Erythroblast (primary cell): ENCODE measurements at places on chromosomes 11 and 22.

DNA sequence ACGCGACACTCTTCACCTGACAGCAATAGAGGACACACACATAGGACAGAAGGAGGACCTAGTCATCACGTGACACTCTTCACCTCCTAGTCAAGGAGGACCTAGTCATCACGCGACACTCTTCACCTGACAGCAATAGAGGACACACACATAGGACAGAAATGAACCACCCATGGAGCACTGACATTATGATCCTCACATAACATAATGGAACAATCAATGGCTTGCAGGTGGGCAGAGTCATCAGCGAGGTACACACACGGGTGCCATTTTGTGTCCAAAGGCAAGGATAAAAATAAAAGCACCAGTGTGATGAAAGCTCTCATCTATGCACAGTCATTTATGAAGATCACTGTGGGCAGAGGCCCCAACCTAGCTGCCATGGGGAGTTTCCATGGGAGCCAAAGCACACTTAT lies 354.7 kb downstream of the LARGE1 start:
- no peak for DNase-seq

DNA sequence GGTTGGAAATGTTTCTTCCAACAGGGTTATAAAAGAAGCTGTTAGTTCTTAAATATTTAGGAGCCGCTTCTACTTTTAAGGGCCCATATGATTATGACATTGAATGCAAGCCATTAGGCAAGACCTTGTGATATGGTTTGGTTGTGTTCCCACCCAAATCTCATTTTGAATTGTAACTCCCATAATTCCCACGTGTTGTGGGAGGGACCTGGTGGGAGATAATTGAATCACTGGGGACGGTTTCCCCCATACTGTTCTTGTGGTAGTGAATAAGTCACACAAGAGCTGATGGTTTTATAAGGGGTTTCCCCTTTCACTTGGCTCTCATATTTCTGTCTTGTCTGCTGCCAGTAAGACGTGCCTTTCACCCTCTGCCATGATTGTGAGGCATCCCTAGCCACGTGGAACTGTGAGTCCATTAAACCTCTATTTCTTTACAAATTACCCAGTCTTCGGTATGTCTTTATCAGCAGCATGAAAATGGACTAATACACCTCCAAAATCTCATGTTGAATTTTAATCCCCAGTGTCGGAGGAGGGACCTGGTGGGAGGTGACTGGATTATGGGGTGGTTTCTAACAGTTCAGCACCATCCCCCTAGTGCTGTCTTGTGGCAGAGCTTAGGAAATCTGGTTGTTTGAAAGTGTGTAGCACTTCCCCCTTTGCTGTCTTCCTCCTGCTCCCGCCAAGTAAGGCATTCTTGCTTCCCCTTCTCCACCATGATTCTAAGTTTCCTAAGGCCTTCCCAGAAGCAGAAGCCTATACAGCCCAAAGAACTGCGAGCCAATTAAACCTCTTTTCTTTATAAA lies 4.3 kb downstream of the CD59 start:
- DNase-seq: peak; percentile 27

DNA sequence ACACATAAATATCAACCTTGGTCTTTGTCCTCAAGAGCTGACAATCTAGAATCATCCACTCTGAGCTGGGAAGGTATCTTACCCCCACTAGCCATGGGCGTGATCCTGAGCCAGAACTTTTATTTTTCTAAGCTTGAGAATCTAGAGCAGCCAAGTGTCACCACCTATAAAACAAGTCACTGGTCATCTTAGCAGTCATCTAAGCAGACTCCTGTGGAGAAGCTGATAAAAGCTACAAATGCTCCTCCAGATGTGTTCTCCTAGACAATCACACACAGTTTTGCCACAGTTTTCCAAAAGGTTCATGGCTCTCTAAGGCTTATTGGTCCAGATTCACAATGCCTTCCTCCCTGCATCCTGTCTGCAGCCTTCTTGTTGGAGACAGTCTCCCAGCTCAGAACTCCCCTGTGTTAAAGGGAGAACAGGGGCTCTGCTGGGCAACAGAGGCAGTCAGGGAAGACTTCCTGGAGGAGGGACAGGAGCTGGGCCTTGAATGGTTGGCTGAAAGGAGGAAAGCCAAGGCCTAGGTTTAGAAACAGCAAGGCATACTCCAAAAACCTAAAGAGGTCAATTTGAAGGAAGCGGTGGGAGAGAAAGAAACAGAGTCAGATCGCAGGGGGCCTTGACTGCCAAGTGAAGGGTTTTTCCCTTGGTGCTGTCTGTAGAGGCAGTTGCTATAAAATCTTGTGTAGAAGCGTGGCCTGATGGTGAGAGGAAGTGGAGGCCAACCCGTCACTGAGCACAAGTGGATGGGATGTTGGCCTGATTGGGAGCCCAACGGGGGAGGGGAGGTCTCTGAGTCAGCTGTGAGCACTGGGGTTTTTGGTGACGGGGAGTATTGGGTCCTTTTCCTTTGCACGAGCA lies 42.0 kb downstream of the ALX4 start:
- no peak for DNase-seq

- no peak for DNase-seq
Measured at GRCh38 chr11:31114442-31114841, 255.1 kb downstream of the DCDC1 start.
